ENCODE measurements at places on chromosomes 11 and 22. TPM values are rescaled to one million over a fixed set of nuclear protein-coding genes. Genes with fewer than 3 reads are reported as not detected.

- H3K4me1 ChIP-seq: no peaks in the 10 kb centered on the region
- H3K27me3 ChIP-seq: peaks cover 3% of the 10 kb centered on the region
- no peak for DNase-seq
- H3K4me3 ChIP-seq: no peak overlapping the region
These were observed 28.5 kb downstream of the MN1 start for GRCh38 chr22:27772984-27773498.

KDM4E gene
- total RNA-seq: not detected

GRCh38 chr11:133955945-133956421, 785 bp downstream of the IGSF9B start:
- no peaks in the 10 kb centered on the region for H3K36me3 ChIP-seq
- peaks cover 47% of the 10 kb centered on the region for H3K4me1 ChIP-seq
- peaks cover 16% of the 10 kb centered on the region for H3K27me3 ChIP-seq
- DNase-seq: no peak
- no peak overlapping the region for H3K27ac ChIP-seq

P4HA3 gene
- total RNA-seq: not detected

GRCh38 chr22:36641902-36642640, 61.5 kb downstream of the CACNG2 start:
- H3K4me3 ChIP-seq: no peak overlapping the region
- no peak overlapping the region for H3K27ac ChIP-seq
- H3K36me3 ChIP-seq: no peaks in the 10 kb centered on the region
- DNase-seq: no peak
- H3K27me3 ChIP-seq: peaks cover 36% of the 10 kb centered on the region
- H3K4me1 ChIP-seq: no peaks in the 10 kb centered on the region

GRCh38 chr22:26502688-26503561, 9.3 kb downstream of the TFIP11 start:
- H3K27ac ChIP-seq: peak overlapping the region; percentile 13
- H3K4me1 ChIP-seq: peaks cover 17% of the 10 kb centered on the region
- H3K27me3 ChIP-seq: no peaks in the 10 kb centered on the region
- no peak overlapping the region for H3K4me3 ChIP-seq
- H3K36me3 ChIP-seq: peaks cover 89% of the 10 kb centered on the region

GRCh38 chr11:73194034-73194507, 24.0 kb upstream of the P2RY2 start:
- no peaks in the 10 kb centered on the region for H3K27me3 ChIP-seq
- no peaks in the 10 kb centered on the region for H3K36me3 ChIP-seq
- H3K4me3 ChIP-seq: no peak overlapping the region

OR8B12 gene
- not detected for total RNA-seq

DNA sequence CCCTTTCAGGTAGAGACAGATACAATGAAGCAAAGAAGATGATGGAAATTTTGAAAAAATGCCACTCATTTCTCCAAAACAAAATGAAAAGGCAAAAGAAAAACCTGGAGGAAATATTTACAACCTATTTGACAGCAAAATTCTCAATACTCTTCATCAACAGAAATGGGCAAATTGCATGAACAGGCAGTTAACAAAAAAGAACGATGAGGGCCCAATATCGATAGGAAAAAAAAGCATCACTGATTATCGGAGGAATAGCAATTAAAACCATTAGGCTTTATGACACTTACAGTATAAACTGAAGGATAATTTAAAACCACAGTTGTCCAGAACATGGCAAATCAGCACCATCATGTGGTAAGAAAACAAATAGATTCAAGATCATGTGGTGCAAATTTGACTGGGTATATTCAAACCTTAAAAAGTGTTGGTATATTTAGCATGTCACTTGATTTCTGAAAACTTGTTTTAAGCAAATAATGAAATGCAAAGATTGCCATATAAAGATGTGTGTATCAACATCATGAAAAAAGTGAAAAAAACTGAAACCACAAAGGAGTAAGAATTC, 222.9 kb downstream of the BRD1 start:
- no peak overlapping the region for H3K27ac ChIP-seq
- peaks cover 7% of the 10 kb centered on the region for H3K36me3 ChIP-seq
- no peak for DNase-seq
- no peak overlapping the region for H3K4me3 ChIP-seq
- no peaks in the 10 kb centered on the region for H3K27me3 ChIP-seq
- peaks cover 16% of the 10 kb centered on the region for H3K4me1 ChIP-seq

- H3K36me3 ChIP-seq: no peaks in the 10 kb centered on the region
- no peak within 1 kb of the TSS for H3K27ac ChIP-seq
- H3K27me3 ChIP-seq: peaks cover 41% of the 10 kb centered on the region
- peak; percentile 19 for DNase-seq
- peak within 1 kb of the TSS; percentile 49 for H3K4me3 ChIP-seq
These were observed at the start of gene B3GAT1 for GRCh38 chr11:134412203-134413042. B3GAT1 (minus strand) TSS chr11:134412242; CDS start chr11:134387659, 24,583 bp downstream.

KRTAP5-8 gene
- total RNA-seq: not detected

BBOX1 gene
- total RNA-seq: not detected

DNA sequence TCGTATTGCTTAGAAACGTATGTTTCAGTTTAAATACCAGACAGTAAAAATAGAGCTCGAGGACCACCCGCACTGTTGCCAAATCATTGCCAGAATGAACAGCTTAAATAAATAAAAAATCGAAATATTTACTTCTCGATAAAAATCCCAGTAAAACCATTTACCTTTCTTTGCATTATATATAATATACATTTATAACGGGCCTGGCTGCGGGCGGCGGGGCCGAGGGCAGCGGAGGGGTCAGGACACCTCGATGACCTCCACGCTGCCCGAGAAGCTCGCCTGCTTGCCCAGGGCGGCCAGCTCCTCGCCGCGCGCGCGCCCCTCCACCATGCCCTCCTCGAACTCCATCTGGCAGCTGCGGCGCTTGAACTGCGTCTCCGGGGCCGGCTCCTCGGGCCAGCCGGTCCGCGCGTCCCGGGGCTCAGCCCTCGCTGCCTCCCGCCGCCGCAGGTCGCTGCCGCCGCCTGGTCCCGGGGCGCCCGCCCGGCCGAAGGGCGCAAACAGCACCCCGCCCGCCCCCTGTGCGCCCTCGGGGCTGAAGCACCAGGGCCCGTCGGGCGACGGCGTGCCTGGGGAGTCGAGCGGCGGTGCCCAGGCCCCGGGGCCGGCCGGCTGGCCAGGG, 15.7 kb downstream of the DUSP8 start:
- peaks cover 6% of the 10 kb centered on the region for H3K27me3 ChIP-seq
- no peak overlapping the region for H3K27ac ChIP-seq
- no peak overlapping the region for H3K4me3 ChIP-seq
- no peak for DNase-seq
- peaks cover 7% of the 10 kb centered on the region for H3K36me3 ChIP-seq

DNA sequence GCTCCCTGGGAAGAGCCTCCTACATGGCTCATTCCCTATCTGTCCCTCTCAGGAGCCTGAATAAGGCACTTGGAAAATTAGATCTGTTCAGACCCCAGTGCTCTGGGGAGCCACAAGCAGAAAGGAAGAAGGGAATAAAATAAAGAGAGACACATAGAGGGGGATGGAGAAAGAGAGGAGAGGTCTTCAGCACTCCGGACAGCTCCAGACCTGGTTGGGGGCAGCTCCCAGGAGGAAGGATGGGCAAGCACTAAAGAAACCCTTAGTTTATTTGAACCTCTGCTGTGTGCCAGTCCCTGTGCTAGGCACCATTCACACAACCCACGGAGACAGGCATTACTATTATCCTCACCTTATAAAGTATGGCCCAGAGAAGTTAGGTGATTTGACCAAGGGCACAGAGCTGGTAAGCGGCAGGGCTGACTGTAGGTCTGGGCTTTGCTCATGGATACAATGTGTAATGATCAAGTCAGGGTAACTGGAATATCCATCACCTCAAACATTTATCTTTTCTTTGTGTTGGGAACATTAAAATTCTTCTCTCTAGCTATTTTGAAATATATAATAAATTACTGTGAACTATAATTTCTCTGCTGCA, 53.7 kb upstream of the LRRC32 start:
- H3K27ac ChIP-seq: no peak overlapping the region
- H3K27me3 ChIP-seq: peaks cover 9% of the 10 kb centered on the region
- no peak for DNase-seq
- H3K4me3 ChIP-seq: no peak overlapping the region

DNA sequence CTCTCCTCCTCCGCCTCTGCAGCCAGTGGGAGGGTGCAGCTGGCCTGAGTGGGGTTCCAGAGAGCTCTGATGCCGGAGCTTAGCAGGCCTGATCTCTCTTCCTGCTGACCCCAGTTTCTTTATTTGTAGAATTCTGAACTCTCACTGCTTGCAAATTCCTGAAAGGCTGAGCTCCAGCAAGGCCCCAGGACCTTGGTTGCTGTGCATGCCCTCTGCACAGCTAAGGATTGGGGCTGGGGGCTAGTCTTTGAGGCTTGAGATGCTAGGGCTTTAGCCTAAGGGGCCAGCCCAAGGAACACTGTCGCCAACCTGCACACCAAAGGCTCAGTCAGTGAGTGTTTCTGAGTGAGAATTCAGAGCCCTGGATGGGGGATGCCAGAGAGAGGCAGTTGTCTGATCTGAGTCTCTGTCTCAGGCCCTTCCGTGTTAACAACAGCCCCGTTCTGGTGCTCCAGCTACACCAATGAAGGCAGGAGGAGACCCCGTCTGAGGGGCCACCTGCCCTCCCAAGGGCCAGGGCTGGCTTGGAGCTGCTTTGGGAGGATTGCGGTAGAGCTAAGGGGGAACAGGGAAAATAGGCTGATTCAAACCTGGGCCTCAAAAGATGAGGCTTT, 106.0 kb upstream of the LMO1 start:
- no peak overlapping the region for H3K4me3 ChIP-seq

GRCh38 chr22:46027211-46028105, 50.5 kb upstream of the WNT7B start:
- H3K4me3 ChIP-seq: no peak overlapping the region
- H3K27ac ChIP-seq: no peak overlapping the region
- H3K4me1 ChIP-seq: peaks cover 2% of the 10 kb centered on the region

SHISAL1 gene
- total RNA-seq: not detected

SAA4 gene
- not detected for total RNA-seq

APOA4 gene
- not detected for total RNA-seq

- no peaks in the 10 kb centered on the region for H3K27me3 ChIP-seq
- no peak for DNase-seq
- no peaks in the 10 kb centered on the region for H3K36me3 ChIP-seq
- H3K4me1 ChIP-seq: peaks cover 10% of the 10 kb centered on the region
- no peak overlapping the region for H3K4me3 ChIP-seq
These were observed 35.0 kb downstream of the DKK3 start for GRCh38 chr11:11973361-11973800.

DNA sequence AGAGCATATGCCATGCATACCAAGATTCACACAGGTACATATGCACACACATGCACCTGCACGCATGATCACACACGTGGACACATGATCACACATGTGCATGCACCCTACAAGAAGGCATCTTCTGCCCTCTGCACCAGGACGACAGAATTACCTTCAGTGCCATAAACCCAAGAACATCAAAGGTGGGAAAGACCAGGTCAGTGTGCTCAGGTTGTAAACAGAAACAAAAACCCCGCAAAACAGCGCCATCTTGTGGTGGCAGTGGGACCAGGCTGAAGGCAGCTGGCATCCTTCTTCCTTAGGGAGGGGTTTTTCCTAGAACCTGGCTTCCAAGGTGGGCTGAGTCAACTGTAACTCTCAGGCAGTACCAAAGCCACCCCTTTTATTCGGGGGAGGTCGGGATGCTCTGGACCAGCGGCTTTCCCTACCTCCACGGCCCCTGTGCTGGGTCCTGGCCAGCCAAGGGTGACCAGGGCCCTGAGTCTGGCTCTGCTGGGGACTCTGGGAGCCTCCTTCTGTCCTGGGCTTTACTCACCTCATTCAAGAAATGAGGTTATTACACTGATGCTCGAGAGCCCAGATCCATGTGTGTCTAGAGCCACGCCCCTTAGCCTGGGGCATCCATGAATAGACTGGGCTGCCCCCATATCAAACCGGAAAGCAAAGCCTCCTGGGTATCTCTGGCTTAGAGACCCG, 69.4 kb upstream of the FGF3 start:
- H3K36me3 ChIP-seq: no peaks in the 10 kb centered on the region
- no peak overlapping the region for H3K27ac ChIP-seq
- H3K27me3 ChIP-seq: peaks cover 15% of the 10 kb centered on the region
- H3K4me3 ChIP-seq: no peak overlapping the region

DNA sequence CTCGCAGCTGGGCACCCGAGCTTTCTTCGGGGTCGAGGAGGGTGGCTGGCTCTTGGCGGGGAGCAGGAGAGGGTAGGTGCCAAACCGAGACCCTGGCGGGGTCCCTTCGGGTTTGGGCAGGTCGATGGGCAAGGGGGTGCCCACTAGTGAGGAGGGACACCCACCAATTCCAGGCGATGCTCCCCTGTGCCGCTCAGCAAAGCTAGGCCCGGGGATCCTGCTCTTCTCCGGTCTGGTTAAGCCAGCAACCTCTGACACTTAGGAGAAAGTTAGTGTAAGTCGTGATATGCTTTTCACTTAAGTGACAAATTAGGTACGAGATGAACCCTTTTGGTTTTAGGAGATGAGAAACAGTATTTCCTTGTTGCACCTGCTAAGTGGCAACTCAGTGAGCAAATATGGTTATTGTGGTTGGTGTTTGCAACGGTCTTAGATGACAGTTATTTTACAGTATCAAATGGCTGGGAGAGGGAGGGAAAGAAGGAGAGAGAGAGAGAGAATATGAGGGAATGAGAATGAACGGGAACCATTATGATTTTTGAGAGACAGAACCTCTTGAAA, 565 bp downstream of the NUCB2 start:
- H3K4me1 ChIP-seq: peaks cover 43% of the 10 kb centered on the region
- H3K27ac ChIP-seq: peak overlapping the region; percentile 72
- no peak for DNase-seq
- no peaks in the 10 kb centered on the region for H3K27me3 ChIP-seq
- H3K36me3 ChIP-seq: no peaks in the 10 kb centered on the region

DNA sequence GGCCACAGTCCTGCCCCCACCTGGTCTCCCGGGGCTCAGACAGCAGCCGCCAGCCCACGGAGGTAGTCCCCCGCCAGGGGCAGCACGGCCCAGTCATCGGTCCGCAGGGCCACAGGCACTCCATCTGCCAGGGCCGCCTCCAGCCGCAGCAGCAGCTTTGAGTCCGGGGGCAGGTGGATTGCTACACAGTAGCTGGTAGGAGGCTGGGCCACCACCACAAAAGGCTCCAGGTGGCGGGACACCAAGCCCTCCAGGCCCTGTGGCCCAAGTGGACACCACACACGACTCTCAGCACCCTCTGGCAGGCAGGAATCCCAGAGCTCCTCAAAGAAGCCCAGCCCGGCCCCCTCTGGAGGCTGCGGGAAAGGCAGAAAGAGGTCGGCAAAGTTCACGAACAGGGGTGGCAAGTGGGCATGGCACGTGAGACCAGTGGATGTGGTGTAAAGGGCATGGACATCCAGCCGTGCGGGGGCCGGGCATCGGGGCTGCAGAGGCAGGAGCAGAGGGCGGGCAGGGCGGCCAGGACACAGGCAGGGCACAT, 2.9 kb downstream of the AP5B1 start:
- H3K27ac ChIP-seq: no peak overlapping the region
- H3K4me1 ChIP-seq: peaks cover 41% of the 10 kb centered on the region
- no peaks in the 10 kb centered on the region for H3K27me3 ChIP-seq
- H3K36me3 ChIP-seq: peaks cover 16% of the 10 kb centered on the region
- H3K4me3 ChIP-seq: no peak overlapping the region

GRCh38 chr11:1298695-1299492, 10.5 kb downstream of the TOLLIP start:
- no peak for DNase-seq
- H3K4me3 ChIP-seq: no peak overlapping the region
- H3K27me3 ChIP-seq: no peaks in the 10 kb centered on the region
- no peak overlapping the region for H3K27ac ChIP-seq
- H3K36me3 ChIP-seq: peaks cover 35% of the 10 kb centered on the region
